ENCODE measurements at places on chromosomes 2 and 18.

DNA sequence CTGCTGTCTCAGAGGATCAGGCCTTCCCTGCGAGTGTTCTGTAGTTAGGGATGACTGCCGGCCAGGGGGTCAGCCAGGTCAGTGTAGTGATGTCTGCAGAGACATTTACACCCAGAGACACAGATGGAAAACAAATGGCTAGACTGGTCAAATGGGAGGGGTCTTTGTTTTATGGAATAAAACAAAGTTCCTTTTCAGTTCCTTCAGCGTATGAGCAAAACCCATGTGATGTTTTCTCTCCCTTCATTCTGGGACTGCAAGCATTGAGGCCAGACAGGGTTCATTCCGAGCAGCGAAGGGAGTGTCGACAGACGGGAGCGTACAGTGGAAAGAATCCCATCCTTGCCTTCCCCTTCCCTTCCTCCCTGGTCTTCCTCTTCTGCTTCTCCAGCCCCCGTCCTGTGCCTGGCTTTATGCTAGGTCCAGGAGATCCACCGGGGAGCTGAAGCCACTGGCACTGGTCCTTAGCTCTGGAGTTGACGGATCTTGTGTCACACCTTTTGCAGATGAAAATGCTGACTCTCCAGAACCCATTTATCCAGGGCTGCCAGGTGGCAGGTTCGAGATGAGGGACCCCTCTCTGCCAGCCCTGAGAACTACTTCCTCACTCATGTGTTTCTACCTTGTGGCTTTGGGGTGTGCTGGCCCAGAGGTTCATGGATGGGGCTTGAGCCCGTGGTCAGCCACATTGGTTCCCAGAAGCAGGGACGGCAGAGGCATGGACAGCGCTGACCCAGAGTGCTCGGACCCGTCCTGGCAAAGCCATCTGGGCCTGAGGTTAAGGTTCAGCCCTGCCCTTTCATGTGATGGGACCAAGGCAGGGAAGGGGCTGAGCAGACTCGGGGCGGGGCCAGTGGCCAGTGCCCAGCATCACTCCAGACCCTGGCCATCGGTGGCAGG, 24.2 kb downstream of the ITGB1BP1 start:
- DNase-seq: no peak

GRCh38 chr2:226420646-226421045, 379.0 kb downstream of the IRS1 start:
- DNase-seq: no peak

DNA sequence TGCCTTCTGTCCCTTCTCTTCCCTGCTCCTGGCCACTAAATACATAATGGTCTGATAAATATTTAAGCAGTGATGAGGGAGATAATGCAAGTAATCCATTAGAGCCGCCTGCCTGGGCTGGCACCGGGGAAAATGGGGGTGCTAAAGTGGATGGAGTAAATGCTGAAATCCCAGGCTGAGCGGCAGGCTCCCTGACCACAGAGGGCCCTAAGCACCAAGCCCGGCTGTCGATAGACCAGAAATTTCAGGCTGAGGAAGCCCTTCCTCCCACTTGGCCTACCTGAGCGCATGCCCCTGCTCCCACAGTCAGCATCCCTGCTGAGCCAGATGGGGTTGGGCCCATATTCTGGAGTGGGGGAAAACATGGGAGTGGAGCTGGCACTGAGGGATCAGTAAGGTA, 197.5 kb upstream of the SKOR2 start:
- DNase-seq: no peak

DNA sequence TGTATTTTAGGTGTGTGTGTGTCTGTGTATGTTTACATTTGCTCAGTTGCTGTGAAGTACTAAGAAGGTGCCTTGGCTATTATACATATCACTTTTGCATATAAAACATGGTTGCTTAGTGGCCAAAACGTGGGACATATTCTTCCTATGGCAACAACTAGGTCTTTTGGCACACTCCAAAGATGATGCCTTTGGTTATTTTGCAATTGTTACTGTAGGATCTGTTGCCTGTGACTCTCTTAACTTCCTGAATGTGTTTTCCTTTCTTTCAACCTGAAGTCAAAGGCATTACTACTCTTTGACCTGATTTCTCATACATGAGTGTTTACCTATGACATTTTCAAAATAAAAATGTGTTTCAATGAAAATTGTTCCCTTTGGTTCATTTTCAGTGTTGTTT, 160.5 kb downstream of the UBE2E3 start:
- DNase-seq: no peak
